ENCODE measurements at places on chromosomes 4 and X.

- DNase-seq: peak; percentile 82
These were observed 129.1 kb downstream of the CBR4 start for GRCh38 chr4:168880811-168881595.

GRCh38 chr4:108109997-108110416 lies 58.7 kb downstream of the LEF1 start:
- no peak for DNase-seq

DNA sequence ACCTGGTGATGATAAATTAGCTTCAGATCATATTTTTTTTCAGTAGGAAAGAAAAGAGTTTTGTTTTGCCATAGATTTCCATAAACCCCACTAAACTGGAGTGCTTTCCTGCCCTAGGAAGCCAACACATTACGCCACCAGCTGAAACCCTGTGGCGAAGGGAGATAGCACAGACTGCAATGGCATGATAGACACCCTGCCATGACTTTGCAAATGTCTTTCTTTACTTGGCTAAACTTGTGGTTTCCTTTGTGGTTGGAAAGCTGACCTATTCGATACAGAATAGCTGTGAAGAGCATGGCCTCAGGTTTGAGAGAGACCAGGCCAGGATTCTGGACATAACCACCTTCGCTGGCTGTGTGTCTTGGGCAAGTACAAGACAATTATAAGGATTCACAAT lies 19.1 kb downstream of the MFAP3L start:
- no peak for DNase-seq

DNA sequence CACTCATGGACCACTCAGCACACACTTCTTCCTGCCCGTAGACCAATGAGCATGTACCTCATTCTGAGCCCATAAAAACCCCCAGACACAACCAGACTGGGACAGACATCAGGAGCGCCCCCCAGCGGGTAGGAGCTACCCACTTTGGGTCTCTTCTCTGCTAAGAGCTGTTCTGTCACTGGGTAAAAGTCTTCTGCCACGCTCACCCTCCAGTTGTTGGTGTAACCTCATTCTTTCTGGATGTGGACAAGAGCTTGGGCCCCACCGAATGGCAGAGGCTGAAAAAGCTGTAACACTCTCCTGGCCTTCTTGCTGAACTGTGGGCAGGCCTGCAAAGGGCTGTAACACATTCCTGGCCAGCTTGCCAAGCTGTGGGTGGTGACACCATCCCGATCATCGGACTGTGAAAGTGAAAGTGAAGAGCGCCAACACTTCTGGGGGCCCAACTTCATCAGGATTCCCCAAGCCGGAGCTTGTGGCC lies 137.6 kb downstream of the TECRL start:
- no peak for DNase-seq

GRCh38 chrX:104343428-104344129 lies 88.8 kb upstream of the ESX1 start:
- peak; percentile 65 for DNase-seq

DNA sequence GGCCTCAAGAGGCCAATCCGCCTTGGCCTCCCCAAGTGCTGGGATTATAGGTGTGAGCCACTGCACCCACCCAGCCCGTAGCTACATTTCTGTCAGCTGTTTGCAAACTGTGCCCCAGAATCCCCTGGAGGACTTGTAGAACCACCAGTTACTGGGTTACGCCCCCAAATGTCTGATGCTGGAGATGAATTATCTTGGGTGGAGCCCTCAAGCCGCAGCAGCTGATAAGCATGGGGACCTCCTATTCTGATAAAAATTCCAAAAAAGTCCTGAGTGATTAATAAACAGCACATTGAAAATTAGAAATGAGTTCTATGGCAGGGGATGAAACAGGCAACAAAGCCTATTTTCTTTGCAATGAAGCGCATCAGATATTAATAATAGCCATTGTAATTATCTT lies 105.0 kb downstream of the PTTG2 start:
- DNase-seq: no peak

DNA sequence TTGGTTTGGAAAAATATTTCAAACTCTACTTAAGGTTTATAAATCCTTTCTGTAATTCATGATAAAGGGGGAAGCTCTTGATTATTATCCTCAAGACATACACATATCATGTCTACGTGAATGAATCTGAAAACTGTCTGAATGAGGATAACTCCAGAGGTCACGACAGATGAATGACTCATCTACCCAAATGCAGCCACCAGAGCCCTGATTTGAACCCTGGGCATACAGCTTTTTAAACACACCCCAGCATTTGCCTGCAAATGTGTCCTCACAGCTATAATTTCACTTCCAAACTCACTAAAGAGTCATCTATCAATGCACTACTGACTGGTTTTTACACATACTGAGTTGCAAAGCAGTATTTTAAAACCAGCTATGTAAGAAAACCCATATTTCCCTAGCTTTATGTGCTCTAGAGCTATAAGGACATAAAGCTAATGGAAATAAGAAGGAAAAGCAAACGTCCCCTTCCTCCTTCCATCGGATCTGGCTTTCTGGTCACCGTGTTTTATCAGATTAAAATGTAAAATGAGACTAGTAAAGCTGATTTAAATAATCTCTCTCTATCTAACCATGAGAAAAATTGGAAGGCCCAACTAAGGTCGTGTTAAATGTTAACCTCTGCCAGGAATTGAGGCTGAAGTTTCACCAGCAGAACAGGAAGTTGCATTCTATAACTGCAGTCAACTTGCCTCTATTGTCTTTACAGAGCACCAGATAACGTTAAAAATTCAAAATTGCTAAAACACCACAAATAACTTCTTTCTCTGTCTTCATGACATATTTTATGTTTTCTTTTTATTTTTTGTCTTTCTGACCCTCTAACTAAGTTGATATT lies 63.1 kb upstream of the SPP1 start:
- DNase-seq: no peak

DNA sequence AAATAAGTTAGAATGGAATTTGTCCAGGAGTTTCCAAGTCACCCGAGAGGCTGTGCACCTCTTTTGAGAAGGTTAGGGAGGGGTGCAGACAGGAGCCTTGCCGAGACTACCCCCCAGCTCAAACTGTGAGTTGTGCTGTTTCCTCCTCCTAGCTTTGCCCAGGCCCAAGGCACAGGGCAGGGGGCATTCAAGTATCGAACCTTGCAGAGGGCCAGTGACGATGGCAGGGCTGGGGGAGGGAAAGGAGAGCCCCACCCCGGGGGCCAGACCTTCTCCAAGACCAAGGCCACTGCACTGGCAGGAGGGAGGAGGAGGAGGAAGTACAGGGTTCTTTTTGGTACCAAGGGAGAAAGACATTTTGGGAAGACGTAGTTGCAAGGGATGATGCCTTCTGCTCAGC lies 80.6 kb downstream of the TMEM144 start:
- no peak for DNase-seq

GRCh38 chr4:58075724-58076123 lies 965.5 kb upstream of the IGFBP7 start:
- DNase-seq: no peak

DNA sequence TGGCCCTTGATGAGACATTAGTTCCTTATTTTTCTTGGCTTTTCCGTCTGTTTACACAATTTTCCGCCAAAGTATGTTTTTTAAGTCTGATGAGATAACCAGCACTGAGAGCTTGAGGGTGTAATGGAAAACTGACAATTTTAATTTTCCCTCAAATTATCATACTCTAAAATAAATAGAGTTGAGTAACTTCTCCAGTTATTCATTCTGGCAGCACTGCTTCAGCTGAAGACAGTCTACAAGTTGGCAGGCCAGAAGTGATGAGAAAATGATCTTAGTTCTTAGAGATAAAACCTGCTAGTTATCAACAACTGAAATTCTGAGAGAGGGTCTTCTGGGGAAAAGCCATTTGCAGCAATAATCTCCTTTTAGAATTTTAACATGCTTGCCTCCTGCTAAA lies 241.6 kb upstream of the TET2 start:
- no peak for DNase-seq

DNA sequence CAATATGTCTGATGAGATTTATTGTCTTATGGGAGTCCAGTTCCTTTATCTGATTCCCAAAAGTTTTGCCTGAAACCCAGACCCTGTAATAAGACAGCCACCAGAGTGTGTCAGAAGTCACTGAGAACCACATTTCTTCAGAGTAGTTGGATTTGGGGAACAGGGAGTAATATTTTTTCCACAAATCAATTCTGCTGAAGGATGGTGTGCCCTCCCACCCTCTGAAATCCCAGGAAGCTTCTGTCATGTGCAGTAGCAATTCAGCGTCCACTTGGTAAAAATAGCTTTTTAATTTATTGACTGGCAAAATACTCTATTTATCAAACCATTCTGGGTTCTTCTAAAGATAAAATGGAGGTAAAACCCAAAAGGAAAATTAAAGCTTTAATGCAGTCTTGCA lies 229.4 kb downstream of the FBXW7 start:
- DNase-seq: no peak

GRCh38 chrX:118730500-118731247 lies 3.3 kb downstream of the IL13RA1 start:
- DNase-seq: peak; percentile 90

DNA sequence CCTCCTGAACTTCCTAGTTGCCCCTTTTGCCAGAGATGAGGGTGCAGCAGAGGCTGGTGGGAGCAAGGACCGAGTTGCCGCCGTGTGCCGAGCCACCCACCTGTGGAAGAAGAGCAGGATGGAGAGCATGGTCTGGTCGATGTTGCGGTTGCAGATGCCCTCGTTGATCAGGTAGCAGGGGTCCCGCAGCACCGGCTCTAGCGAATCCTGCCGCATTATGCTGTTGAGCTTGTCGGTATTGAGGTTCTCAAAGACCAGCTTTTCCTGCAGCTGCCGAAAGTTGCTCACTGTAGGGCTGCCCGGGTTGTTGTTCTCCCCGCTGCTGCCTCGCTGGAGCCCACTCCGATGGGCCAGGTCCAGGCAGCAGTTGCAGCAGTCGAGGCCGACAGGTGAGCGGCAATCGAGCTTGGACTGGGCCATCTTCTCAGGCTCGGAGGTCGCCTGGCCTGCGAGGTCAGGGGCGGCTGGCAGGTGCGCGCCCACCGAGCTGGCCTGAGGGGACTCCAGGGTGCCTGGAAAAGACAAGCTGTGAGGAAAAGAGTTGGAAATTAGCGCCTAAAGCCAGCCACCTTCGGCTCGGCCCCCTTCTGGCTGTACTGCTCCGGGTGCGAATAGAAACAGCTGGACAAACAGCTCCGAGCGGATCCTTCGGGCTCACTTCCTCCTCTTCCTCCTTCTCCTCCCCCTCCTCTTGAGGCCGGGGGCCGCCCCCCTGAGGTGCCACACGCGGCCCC lies 420 bp downstream of the TSC22D3 start:
- no peak for DNase-seq

DNA sequence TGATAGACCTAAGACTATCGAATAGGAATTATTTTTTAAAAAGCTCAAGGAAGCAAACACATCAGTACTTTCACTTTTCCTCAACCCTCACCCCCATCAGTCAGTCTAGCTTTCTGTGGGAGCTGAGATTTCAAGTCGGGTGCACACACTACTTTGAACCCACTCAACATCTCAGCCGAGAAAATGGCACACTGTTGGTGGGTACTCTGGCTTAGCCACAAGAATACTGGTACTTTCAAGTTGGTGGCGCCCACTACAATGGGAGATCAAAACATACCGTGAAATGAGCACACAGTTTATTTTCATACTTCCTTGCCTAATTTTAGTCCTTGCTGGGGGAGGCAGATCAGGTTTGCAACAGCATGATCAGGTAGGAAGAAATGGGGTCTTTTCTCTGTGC lies 10.2 kb downstream of the CD40LG start:
- no peak for DNase-seq

DNA sequence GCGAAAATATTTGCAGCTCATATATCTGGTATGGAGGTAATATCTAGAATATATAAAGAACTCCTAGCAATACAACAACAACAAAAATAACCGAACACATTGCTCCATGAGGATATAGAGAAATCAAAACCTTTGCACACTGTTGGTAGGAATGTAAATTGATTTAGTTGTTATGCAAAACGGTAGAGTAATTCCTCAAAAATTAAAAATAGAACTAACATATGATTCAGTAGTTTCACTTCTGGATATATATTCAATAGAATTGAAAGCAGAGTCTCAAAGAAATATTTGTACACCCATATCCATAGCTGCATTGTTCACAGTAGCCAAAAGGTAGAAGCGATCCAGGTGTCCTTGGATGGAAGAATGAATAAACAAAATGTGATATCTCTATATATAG lies 203.0 kb upstream of the CNKSR2 start:
- DNase-seq: peak; percentile 44

DNA sequence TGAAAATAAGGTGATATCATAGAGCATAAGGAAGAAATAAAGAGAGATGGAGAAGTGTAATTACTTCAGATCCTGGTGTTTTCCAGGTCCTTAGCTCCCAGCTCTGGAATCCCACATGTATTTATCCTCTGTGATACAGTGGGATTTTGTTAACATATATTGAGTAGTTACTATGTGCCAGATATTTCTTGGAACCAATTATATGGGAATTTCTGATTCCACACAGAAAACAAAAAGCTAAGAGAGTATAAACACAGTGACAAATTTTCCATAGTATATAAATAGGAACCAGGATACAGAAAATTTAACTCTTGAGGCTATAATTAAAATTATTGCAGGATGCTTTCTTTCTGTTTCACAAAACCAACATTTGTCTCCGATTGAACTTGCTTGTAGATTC lies 1067.5 kb downstream of the PCDH7 start:
- DNase-seq: no peak

DNA sequence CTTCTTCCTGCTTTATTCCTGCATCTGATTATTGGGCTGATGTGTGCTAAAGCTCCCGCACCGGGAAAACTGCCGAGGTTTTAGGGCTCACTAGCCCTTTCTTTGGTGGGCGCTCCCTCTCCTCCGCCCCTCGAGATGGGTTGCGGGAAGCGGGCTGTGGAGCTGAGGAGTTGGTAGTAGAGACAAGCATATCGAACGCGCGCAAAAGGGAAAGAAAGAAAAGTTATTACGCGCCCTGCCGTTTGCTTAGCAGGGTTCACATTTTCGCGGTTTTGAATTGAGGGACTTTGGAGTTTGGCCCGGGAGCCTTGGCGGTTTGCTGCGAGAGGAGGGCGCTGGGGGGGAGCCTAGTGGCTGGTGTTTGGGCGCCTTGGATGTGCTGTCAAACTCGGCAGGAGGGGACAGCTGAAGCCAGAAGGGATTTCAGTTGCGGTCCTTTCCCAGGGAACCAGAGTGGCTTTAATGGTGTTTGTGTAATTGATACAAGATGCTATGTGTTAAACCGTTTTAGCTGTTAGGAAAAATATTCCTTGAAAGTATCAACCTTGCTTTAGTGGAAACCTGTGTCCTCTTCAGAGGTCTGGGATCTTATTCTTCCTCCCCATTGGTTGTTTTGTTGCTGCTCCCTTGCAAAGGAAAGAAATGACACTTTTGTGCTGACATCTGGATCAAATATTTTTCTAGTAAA lies 1.1 kb downstream of the GAB1 start:
- DNase-seq: peak; percentile 39

DNA sequence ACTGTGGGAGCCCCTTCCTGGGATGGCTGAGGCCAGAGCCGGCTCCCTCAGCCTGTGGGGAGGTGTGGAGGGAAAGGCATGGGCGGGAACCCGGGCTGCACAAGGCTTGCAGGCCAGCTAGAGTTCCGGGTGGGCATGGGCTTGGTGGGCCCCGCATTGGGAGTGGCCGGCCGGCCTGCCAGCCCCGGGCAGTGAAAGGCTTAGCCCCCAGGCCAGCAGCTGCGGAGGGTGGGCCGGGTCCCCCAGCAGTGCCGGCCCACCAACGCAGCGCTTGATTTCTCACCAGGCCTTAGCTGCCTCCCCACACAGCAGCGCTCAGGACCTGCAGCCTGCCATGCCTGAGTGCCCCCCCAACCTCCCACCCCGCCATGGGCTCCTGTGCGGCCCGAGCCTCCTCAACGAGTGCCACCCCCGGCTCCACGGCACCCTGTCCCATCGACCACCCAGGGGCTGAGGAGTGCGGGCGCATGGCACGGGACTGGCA lies 78.0 kb downstream of the COX7B2 start:
- no peak for DNase-seq

- no peak for DNase-seq
These were observed 53.9 kb downstream of the IRF2 start for GRCh38 chr4:184420402-184420801.
